ENCODE measurements at places on chromosomes 6 and 20. TPM values are rescaled to one million over a fixed set of nuclear protein-coding genes. Genes with fewer than 3 reads are reported as not detected.

DNA sequence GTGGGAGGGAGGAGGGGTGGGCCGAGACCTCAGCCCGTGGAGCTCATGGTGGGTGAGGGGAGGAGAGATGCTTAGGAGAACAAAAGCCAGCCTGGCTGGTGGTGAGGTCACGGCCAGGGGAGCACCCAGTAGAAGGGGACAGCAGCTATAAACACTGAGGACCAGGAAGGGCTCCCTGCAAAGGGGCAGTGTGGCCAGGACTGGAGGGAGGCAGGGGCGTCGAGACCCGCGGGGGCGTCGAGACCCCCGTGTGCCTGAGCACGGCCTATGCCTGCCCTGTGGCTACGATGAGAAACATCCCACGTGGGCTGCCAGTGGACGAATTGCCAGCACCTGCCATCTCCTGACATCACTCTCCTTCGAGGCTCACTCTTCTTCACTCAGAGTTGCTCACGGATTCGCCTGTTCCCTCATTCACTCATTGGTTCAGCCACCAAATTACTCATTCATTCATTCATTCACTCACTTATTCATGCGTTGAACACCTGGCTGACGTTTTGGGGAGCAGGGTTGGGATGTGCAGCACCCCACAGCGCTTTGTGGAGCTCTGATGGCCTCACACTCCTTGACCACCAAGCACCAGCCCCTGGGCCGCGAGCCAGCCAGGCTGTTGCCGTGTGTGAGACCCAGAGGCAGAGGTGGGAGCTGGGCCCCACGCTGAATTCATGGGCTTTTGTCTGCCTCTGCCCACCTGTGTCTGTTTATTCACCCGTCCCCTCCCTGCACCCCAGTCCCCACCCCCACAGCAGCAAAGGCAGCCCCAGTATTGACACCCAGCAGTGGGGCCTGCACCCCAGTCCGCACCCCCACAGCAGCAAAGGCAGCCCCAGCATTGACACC is 61.2 kb upstream of the BHLHE23 start:
- H3K4me1 ChIP-seq: peaks cover 2% of the 10 kb centered on the region
- H3K27ac ChIP-seq: no peak overlapping the region
- H3K36me3 ChIP-seq: no peaks in the 10 kb centered on the region
- H3K27me3 ChIP-seq: peaks cover 20% of the 10 kb centered on the region
- no peak overlapping the region for H3K4me3 ChIP-seq
- no peak for DNase-seq

DNA sequence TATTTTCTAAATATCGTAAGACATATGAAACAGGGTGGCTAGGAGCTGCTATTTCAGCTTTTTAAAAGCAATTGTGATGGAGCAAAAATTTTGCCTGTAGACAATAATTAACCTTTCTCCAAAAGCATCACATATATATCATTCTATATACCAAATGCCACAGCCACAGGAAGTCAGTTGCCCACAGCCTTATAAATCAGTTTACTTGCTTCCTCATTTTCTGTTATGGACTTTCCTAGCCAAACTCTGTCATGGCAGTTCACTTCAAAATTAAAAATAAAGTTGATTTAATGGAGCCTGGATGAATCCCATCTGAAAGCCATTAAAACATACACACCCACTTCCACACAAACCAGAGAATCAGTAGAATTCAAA is 93.4 kb upstream of the NHSL1 start:
- H3K4me1 ChIP-seq: peaks cover 34% of the 10 kb centered on the region
- H3K27ac ChIP-seq: peak overlapping the region; percentile 78
- no peaks in the 10 kb centered on the region for H3K36me3 ChIP-seq
- DNase-seq: no peak
- peaks cover 4% of the 10 kb centered on the region for H3K27me3 ChIP-seq

DNA sequence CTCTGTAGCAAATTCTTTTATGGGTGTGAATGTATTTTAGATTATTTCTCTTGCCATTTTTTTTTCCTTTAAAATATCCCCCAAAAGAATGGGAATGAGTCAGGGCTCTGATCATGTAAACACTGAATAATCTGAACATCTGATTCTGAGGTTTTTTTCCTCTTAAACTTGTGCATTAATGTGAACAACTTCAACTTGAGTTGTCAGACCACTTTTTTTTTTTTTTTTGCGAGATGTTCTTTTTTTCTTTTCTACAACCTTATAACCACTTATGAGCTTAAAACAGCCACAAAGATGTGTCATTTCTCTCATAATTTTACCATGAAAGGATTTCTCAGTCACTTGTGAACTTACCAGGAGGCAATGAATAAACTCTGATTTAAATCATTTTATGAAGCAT is 85.3 kb downstream of the TBC1D7 start:
- H3K27ac ChIP-seq: no peak overlapping the region
- H3K4me1 ChIP-seq: no peaks in the 10 kb centered on the region
- H3K36me3 ChIP-seq: no peaks in the 10 kb centered on the region
- H3K27me3 ChIP-seq: peaks cover 4% of the 10 kb centered on the region
- no peak for DNase-seq

DNA sequence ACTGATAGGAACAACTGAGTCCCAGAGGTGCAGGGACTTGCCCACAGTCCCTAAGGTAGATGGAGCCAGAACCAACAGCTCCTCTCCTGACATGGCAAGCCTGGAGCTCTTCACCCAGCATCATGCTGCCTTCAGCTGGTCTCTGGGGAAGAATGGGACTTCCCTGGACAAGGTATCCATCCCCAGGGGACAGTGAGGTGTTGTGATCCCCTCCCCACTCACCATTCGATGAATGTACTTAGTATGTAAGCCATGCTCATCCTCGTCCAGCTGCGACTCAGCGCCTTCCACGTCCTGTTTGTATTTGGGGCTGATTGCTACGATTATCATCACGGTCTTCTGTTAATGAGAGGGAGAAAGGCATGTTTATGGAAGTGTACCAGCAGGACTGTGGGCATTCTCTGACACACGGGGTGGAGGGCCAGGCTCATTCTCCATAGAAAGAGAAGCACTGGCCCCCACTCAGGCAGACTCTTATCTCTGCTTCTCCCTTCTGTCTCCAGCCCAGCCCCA is 39.4 kb downstream of the TRAF3IP2 start:
- DNase-seq: no peak
- peaks cover 69% of the 10 kb centered on the region for H3K36me3 ChIP-seq
- no peaks in the 10 kb centered on the region for H3K27me3 ChIP-seq
- H3K4me1 ChIP-seq: peaks cover 53% of the 10 kb centered on the region
- no peak overlapping the region for H3K4me3 ChIP-seq

- H3K36me3 ChIP-seq: peaks cover 3% of the 10 kb centered on the region
- peaks cover 20% of the 10 kb centered on the region for H3K4me1 ChIP-seq
- DNase-seq: no peak
- H3K27me3 ChIP-seq: no peaks in the 10 kb centered on the region
- no peak overlapping the region for H3K27ac ChIP-seq
Observed at GRCh38 chr6:45175272-45175671, 152.9 kb upstream of the RUNX2 start.

DNA sequence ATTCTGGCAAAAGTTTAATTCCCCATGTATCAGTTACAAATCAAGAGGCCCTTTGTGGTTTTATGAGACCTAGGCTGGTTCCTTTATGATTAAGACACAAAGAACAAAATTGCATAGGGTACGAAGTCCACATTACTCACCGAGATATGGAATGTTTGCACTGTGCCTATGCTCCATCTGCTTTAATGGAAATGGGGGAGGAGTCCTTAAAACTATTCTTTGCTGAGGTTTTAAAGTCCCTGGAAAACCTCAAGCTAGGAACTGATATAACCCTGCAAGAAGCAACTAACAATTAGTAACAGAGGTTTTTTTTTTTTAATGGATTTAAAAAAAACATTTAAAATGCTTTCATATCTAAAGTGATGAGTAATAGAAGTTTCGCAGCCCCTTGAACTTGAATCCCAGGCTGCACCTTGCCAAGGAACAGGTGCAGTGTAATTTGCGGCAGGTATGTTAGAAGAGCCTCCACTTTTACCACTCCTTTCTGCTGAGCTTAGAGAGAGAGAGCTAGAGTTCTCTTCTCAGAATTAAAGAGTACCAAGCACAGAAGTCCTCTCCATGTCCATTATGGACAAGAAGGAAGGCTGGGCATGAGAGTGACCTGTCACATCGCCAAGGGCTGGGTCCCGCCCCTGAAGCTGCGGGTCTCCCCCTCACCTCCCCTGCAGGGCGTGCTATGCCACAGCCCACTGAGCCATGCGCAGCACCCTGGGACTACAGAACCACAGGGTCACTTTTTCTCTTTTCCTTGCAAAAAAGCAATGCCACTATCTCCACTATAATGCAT is 2.3 kb downstream of the SERPINB1 start:
- peak overlapping the region; percentile 72 for H3K27ac ChIP-seq
- no peak for DNase-seq
- no peaks in the 10 kb centered on the region for H3K27me3 ChIP-seq
- H3K4me1 ChIP-seq: peaks cover 67% of the 10 kb centered on the region
- peak overlapping the region; percentile 96 for H3K4me3 ChIP-seq

DNA sequence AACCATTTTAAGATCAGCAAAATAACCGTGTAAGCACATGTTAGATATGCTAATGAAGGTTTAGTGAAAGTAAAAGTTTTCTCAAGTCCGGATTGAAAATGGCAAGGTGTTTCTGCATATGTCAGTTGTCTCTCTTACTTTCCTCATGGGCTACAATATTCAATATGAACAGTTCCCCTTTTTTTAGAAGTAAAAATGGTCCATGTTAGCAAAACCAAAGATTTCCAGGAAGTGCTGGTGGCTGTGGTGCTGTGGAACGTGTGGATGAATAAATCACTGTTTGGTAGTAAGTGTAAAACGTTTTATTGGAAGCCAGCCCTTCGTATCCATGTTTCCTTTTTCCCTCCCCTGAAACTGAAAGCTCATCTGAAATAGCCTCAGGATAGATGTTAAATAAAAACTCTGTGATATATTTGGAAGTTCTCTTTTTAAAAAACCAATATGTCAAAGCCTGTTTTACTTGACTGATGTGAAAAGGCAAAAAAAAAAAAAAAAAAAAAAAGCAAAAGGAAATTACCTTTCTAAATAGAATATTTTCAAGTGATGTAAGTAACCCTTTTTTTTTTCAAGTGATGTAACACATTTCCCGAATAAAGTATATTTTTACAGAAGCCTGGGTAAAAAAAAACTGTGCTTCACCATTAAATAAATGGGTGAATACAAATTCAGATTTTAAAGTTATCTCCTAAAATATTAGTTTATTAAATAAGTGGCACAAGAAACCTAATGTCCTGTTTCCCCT is 41.9 kb downstream of the PLEKHG1 start:
- no peak for DNase-seq
- no peaks in the 10 kb centered on the region for H3K27me3 ChIP-seq
- H3K4me1 ChIP-seq: peaks cover 29% of the 10 kb centered on the region

DNA sequence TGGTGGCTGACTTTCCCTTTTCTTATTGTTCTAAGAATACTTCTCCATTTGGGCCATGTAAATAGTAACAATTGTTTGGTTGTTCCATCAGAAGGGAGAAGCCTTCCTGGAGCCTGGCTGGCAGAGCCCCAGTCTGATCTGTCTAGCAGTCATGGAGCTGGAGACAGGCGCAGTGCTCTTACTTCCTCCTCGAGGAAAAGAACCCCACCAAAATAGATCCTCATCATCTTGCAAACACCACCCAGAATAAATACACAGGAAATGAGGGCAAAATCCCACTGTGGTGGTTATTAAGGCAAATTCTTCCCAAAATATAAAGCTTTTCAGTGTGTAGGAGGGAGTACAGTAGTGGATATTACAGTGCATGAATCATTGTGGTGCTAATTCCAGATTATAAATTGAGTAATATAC is 195.1 kb upstream of the SGK1 start:
- no peak overlapping the region for H3K27ac ChIP-seq
- no peak for DNase-seq
- H3K4me1 ChIP-seq: no peaks in the 10 kb centered on the region

DNA sequence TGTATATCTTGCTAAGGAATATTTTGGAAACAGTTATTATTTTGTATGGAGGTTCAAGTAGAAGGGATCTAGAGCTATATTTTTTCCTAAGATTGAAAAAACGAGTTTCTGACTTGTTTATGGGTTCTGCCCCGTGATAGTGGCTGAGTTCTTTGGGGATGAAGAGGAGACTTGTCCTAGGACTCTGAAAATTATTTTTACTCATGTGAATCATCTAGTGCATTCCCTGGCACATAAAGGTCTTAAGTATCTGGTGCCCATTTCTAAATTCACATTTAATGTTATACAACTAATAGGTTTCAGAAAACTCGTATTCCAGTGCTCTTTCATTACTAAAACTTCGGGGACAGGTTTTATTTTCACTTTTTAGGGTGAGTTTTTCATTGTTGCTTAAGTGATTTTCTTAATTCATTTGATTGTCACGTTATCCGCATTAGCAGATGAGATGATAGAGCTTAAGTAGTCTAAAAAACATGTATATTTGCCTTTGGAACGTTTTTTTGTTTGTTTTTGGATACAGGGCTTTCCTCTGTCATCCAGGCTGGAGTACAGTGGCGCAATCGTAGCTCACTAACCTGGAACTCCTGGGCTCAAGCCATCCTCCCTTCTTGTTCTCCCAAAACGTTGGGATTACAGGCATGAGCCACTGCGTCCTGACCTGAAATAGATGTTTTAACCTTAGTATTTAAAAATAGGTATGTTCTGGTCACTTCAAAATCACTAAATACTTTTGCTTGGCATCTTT is 2.1 kb downstream of the NFYA start:
- peak overlapping the region; percentile 94 for H3K4me3 ChIP-seq
- H3K4me1 ChIP-seq: peaks cover 59% of the 10 kb centered on the region
- peak overlapping the region; percentile 98 for H3K27ac ChIP-seq
- no peak for DNase-seq
- no peaks in the 10 kb centered on the region for H3K27me3 ChIP-seq
- peaks cover 48% of the 10 kb centered on the region for H3K36me3 ChIP-seq

GRCh38 chr6:88380618-88381288 is 214.6 kb upstream of the CNR1 start:
- no peak overlapping the region for H3K4me3 ChIP-seq
- peaks cover 8% of the 10 kb centered on the region for H3K27me3 ChIP-seq
- no peak for DNase-seq
- H3K27ac ChIP-seq: no peak overlapping the region
- no peaks in the 10 kb centered on the region for H3K36me3 ChIP-seq
- no peaks in the 10 kb centered on the region for H3K4me1 ChIP-seq

GRCh38 chr6:71220466-71220865 is 68.1 kb upstream of the OGFRL1 start:
- no peaks in the 10 kb centered on the region for H3K27me3 ChIP-seq
- no peaks in the 10 kb centered on the region for H3K36me3 ChIP-seq
- no peaks in the 10 kb centered on the region for H3K4me1 ChIP-seq
- H3K27ac ChIP-seq: no peak overlapping the region

GRCh38 chr6:136753624-136754023 is 38.7 kb downstream of the MAP3K5 start:
- peaks cover 65% of the 10 kb centered on the region for H3K4me1 ChIP-seq
- peak; percentile 73 for DNase-seq
- peak overlapping the region; percentile 59 for H3K27ac ChIP-seq
- H3K4me3 ChIP-seq: peak overlapping the region; percentile 34

GRCh38 chr6:90790058-90790457 is 203.2 kb upstream of the MAP3K7 start:
- no peak overlapping the region for H3K27ac ChIP-seq
- no peaks in the 10 kb centered on the region for H3K36me3 ChIP-seq
- DNase-seq: no peak
- H3K4me3 ChIP-seq: no peak overlapping the region

BTN1A1 gene
- total RNA-seq: not detected

KCNK17 gene
- total RNA-seq: not detected

CD93 gene
- 0.84 TPM for total RNA-seq

HLA-DPB1 gene
- total RNA-seq: 5.4 TPM

RUNX2 gene
- 14.6 TPM for total RNA-seq
